ENCODE measurements at places on chromosomes 2 and 18. TPM values are rescaled to one million over a fixed set of nuclear protein-coding genes. Genes with fewer than 3 reads are reported as not detected.

TGFA gene
- polyA plus RNA-seq = 6.7 TPM

TMEM37 gene
- polyA plus RNA-seq = 115 TPM

DNA sequence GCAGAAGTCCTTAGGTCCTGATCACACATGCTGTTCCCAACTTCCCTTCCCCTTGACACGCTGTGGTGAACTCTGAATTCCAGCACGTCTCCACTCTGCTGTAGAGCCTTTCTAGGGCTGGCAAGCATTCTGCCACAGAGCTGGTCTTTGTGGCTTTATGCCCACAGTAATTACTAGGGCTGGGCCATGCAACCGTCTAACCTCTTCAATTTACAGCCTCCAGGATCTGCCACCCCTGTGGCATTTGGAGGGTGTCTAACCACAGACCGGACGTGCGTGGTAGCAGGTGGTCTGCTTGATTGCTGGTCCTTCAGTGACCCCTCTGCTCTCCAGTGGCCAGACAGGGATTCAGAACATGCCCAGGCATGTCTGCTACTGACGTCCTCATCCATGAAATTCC, 43.1 kb upstream of the TGFA start:
- DNase-seq = no peak

GRCh38 chr2:240302041-240302440, 133.4 kb upstream of the GPC1 start:
- no peak for DNase-seq

- no peak for DNase-seq
Measured at GRCh38 chr2:239938651-239939486, 86.3 kb downstream of the NDUFA10 start.

GRCh38 chr18:9366126-9366714, 31.6 kb downstream of the TWSG1 start:
- no peak for DNase-seq

GRCh38 chr2:167752734-167753133, 494.7 kb downstream of the STK39 start:
- DNase-seq = no peak

GRCh38 chr2:175195012-175195411, 13.5 kb upstream of the ATP5MC3 start:
- no peak for DNase-seq

DNA sequence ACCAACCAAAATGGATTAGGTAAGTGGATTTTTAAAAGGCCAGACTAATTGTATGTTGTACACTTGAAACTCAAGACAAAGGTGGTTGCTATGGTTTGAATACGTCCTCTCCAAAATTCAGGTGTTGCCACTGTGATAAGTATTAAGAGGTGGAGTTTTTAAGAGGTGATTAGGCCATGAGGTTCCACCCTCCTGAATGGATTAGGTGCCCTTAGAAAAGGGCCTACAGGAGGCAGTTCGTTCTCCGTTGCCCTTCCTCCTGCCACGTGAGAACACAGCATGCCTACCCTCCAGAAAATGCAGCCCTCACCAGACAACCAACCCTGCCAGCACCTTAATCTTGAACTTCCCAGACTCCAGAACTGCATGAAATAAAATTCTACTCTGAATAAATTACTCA, 51.2 kb downstream of the CHMP3 start:
- DNase-seq = no peak

All from HepG2 (cell line).